Colonic mucosa (tissue), 4 donors: ENCODE measurements at places on chromosomes 13 and 19. TPM values are rescaled to one million over a fixed set of nuclear protein-coding genes. Genes with fewer than 3 reads are reported as not detected.

DNA sequence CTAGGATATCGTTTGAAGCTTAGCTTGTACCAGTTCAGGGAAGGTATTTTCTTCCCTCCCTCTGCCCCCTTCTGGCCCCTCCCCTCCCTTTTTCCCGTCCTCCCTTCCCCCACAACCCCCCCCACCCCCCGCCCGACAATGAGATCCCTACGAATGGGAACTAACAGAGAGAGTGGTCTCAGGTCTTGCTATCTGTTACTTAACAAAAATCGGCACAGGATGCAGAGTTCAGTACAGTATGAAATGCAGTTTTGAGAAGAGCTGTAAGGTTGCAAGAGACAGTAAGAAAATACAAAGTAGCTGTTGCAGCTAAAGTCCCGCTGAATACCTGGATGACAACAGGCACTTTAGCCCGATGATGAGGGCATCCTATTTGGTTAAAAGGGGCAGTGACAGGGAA, 3.1 kb upstream of the DACH1 start:
- DNase-seq = no peak
- H3K27me3 ChIP-seq = no peaks in the 10 kb centered on the region
- no peaks in the 10 kb centered on the region for H3K36me3 ChIP-seq
- no peak overlapping the region for H3K4me3 ChIP-seq
- H3K4me1 ChIP-seq = no peaks in the 10 kb centered on the region
- no peak overlapping the region for H3K27ac ChIP-seq

DNA sequence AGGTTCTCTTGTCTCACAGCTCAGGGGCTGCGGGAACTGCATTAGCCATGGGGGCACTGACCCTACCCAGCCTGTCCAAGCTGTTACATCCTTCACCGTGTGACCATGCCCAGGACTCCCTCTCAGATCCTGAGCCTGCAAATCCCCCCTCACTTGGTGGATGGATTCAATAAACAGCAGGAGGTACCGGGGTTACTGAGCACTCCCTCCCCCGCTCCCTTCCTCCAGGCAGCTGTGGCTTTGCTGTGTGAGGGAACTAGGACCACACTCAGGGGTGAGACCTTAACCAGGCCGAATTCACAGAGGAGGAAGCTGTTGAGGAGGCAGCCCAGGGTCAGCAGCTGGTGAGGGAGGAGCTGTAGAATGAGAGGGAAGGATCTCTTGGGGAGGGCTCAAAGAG, 27.0 kb upstream of the CEACAM1 start:
- no peak overlapping the region for H3K4me3 ChIP-seq
- no peaks in the 10 kb centered on the region for H3K4me1 ChIP-seq
- H3K27ac ChIP-seq = no peak overlapping the region
- no peak for DNase-seq

GRCh38 chr13:39406688-39407087, 196.3 kb downstream of the LHFPL6 start:
- H3K36me3 ChIP-seq = no peaks in the 10 kb centered on the region
- H3K27me3 ChIP-seq = no peaks in the 10 kb centered on the region
- H3K4me3 ChIP-seq = no peak overlapping the region
- H3K27ac ChIP-seq = no peak overlapping the region
- no peaks in the 10 kb centered on the region for H3K4me1 ChIP-seq

TPTE2 gene
- 0.15 TPM for total RNA-seq

POU2F2 gene
- total RNA-seq = 2.1 TPM

GRCh38 chr19:51586103-51586728, 15.1 kb downstream of the ZNF175 start:
- H3K4me3 ChIP-seq = no peak overlapping the region
- H3K4me1 ChIP-seq = no peaks in the 10 kb centered on the region
- no peak for DNase-seq
- H3K27me3 ChIP-seq = no peaks in the 10 kb centered on the region

- no peak overlapping the region for H3K27ac ChIP-seq
- DNase-seq = peak; percentile 27
- H3K4me1 ChIP-seq = no peaks in the 10 kb centered on the region
- no peak overlapping the region for H3K4me3 ChIP-seq
- H3K27me3 ChIP-seq = no peaks in the 10 kb centered on the region
Measured at GRCh38 chr13:53137779-53138178, 109.2 kb downstream of the OLFM4 start.

DNA sequence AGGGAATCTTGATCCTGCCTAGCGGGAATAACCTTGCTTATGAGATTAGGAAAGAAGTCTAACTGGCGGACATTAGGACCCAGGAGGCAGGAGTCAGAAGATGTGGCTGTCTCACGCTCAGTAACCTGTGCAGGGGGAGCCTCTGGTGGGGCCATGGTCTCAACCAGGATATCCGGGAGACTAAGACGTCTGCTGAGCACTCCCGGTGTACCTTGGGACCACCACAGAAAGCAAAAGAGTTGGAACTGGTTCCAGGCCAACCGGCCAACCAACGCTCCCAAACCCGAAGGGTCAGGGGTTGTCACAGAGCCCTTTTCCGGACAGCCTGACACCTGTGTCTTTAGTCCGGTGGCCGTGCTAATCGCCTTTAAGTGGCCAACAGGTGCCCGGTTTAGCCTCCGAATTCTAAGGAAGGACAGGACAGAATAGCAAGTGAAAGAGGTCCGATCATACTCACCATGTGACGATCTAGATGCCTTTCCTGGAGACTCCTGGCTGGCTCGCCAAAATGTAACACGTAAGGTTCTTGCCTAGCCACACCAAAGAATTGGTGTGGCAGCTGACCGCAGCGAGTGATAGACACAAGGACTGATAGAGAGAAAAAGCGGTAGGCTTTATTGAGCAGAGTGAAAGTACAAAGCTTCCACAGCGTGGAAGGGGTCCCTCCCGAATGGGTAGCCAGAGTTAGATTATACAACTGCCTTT, 103.9 kb upstream of the DIAPH3 start:
- H3K4me3 ChIP-seq = peak overlapping the region; percentile 28
- peak; percentile 31 for DNase-seq
- no peaks in the 10 kb centered on the region for H3K27me3 ChIP-seq
- H3K4me1 ChIP-seq = no peaks in the 10 kb centered on the region
- no peak overlapping the region for H3K27ac ChIP-seq

- H3K4me3 ChIP-seq = no peak overlapping the region
- no peaks in the 10 kb centered on the region for H3K27me3 ChIP-seq
- no peaks in the 10 kb centered on the region for H3K36me3 ChIP-seq
- H3K27ac ChIP-seq = no peak overlapping the region
- no peaks in the 10 kb centered on the region for H3K4me1 ChIP-seq
Measured at GRCh38 chr13:37886879-37887278, 17.3 kb upstream of the TRPC4 start.

BST2 gene
- 12.8 TPM for total RNA-seq

GRCh38 chr13:81393721-81394120, 1052.8 kb upstream of the SPRY2 start:
- H3K36me3 ChIP-seq = no peaks in the 10 kb centered on the region
- H3K4me3 ChIP-seq = no peak overlapping the region
- peak overlapping the region; percentile 63 for H3K27ac ChIP-seq
- DNase-seq = peak; percentile 40

TMC4 gene
- 80.9 TPM for total RNA-seq

DIAPH3 gene
- 14.5 TPM for total RNA-seq

GRCh38 chr13:23813635-23814034, 75.6 kb downstream of the MIPEP start:
- H3K27me3 ChIP-seq = no peaks in the 10 kb centered on the region
- no peaks in the 10 kb centered on the region for H3K4me1 ChIP-seq
- no peak overlapping the region for H3K27ac ChIP-seq
- H3K4me3 ChIP-seq = no peak overlapping the region
- H3K36me3 ChIP-seq = no peaks in the 10 kb centered on the region
